ENCODE measurements at places on chromosomes 12 and 14.

- DNase-seq, result no peak
Measured at GRCh38 chr12:61397668-61398067, 862.5 kb upstream of the USP15 start.

DNA sequence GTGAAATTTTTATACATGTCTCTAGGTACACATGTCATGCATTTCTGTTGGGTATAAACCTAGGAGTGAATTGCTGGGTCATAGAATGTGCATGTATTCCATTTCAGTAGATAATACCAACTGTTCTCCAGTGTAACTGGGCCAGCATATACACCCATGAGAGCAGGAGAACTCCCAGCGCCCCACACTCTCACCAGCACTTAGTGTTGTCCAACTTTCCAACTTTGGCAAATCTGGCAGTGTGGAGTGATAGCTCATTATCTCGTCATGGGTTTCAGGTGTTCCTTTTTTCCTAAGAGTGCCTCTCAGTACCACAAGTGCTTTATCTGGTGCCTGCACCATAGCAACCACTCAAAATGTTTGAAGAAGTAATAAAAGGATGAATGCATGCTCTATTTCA is 40.1 kb downstream of the NGB start:
- DNase-seq, result no peak

DNA sequence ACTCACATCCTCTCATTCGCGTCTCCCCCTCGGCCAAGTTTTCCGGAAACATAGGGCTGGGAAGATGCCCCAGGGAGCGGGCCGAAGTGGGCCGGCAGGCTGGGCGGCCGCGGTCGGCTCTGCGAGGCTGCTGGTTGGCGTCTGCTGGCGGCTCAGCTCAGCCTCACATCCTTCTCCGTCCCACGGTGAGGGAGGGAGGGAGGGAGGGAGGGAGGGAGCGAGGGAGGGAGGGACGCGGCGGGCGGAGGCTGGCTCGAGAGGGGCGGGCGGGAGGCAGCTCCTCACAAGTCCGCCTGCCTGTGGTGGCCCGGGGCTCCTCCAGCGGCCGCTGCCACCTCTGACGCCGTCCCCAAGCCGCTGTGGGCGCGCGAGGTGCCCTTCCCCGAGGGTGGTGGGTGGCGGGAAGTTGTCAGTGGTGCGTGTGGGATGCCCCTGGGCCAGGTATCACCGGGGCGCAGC is 93.8 kb downstream of the RFLNA start:
- no peak for DNase-seq

GRCh38 chr14:29927376-29928116 is at the start of gene PRKD1:
Gene PRKD1 (minus strand): TSS chr14:29927847.
- DNase-seq, result peak; percentile 36

DNA sequence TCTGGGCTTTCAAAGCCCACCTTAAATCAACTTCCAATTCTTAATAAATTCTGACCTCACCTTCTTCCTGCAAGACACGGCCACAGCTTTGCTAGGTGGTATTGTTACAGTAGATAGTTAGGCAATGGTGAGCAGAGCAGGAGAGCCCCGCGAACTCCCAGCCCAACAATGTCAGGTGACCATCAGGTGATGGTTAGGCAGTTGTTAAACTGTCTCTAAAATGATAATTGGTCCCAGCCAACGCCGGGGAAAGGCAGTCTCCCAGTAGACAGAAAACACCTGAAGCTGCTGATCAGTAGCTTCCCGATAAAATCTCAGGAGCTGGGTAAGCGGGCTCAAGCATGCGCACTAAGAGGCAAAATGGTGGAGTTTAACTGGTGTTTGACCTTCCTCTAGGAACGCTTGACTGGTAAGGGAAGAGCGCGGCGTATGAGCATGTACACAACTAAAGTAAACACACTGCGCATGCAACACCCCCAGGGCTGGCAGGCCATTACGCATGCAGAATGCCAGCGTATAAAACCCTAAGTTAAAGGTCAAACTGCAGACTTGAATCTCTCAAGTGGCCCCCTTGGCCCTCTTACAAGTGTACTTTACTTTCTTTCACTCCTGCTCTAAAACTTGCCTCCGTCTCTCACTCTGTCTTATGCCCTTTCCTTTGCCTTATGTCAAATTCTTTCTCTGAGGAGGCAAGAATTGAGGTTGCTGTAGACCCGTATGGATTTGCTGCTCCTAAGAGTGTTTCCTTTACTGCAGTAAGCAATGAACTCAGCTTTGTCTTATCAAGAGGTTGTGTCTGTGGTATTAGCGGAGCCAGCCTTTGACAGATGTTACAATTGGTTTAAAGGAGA is 113.5 kb downstream of the C12orf75 start:
- DNase-seq, result no peak

GRCh38 chr14:54908190-54908589 is 5.6 kb upstream of the GCH1 start:
- no peak for DNase-seq

- no peak for DNase-seq
Measured at GRCh38 chr12:122394626-122395194, 27.8 kb downstream of the CLIP1 start.

DNA sequence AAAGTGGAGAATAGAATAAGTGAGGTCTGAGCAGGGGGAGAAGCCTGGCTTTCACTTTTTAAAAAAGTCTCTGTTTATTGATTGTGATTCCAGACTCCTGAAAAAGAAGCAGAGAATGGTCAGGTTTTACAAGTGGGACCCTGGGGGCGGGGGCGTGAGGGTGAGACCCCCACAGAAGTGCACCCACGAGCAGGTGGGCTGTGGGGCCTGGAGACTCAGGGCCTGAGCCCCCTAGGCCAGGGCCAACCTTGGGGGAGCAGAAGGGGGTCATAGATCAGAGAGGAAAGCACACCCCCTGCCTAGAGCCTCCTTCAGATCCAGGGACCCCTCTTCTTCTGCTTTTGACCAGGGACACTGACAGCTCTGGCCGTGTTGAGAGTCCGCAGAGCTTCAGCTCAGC is 180.3 kb downstream of the ADGRD1 start:
- DNase-seq, result no peak

GRCh38 chr12:89334548-89335169 is 17.6 kb downstream of the DUSP6 start:
- no peak for DNase-seq

DNA sequence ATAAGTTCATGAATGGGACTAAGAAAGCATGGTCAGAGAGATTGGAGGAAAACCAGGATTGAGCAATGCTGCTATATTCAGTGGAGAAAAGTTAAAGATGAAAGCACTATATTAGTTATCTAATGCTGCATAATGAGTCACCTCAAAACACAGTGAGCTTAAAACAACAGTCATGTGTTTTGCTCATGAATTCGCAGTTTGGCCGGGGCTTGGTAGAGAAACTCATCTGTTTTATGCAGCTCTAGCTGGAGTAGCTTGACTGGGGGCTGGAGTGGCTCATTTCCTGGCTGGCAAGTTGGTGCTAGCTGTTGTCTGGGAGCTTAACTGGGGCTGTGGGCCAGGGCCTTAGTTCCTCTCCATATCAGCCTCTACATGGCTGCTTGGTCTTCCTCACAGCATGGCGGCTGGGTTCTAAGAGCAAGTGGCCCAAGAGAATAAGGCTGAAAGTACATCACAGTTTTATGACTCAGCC is 90.1 kb downstream of the ADCK1 start:
- DNase-seq, result no peak

GRCh38 chr12:19539836-19540235 is 100.5 kb downstream of the AEBP2 start:
- no peak for DNase-seq

GRCh38 chr14:74973003-74973653 is 17.7 kb upstream of the PGF start:
- no peak for DNase-seq

GRCh38 chr14:99792210-99792535 is 1.0 kb upstream of the EML1 start:
- DNase-seq, result no peak

DNA sequence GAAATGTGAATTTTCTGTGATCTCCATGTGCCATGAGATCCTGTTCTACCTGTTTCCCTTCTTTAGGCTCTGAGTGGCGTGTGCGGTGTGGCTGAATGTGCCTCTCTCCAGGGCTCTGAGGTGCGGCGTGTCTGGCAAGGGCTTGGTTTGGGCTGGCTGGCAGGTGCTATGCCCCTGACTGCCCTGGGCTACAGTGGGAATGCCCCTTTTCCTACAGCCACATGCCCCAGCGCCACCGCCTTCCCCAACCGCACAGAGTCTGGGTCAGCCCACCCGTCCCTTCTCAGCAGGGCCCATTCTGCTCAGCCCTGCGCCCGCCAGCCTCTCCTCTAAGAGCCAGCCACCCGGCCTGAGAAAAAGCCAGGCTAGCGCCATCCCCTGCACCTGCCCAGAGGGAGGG is 24.7 kb downstream of the BTBD6 start:
- no peak for DNase-seq

DNA sequence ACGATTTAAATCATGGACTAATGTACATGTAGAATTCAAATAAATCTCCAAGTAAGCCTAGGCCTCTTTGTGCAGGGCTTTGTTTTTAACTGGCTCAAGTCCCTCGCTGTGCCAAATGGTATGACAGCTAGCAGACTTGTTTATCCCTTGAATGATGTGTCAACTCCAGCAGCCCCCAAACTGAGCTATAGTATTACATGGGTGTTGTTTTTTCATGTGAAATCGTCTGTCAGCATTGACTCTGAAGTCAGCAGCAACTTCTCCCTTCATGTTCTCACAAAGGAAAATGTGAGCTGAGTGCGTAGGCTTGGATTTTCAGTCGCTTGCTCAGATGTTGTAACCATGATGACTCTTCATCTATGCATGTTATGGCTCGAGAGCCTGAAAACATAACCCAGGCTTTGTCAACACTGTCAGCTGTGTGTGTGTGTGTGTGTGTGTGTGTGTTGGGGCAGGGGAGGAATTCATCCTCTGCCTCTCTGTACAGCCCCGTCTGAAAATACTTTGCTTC is 73.3 kb downstream of the PTHLH start:
- no peak for DNase-seq

- no peak for DNase-seq
Measured at GRCh38 chr12:4164188-4164558, 109.4 kb upstream of the CCND2 start.

- no peak for DNase-seq
Measured at GRCh38 chr12:79337662-79338290, 353.0 kb downstream of the PAWR start.

DNA sequence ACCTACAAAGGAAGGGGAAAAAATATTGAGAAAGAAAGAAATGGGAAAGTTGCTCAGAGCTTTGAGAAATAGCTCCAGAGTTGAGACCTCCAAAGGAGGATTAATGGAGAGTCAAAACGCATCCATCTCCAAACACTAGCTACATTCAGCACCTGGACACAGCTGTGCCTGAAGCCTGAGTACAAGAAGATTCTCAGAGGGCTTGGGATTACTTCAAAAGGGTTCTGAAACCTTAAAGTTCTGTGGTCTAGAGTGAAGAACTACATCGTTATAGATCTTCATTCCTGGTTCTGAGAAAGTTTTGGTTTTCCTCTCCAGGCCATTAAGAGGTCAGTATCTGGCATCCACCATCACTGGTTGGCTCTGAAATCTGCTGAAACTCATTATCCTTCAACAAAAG is 10.5 kb upstream of the TMED10 start:
- DNase-seq, result no peak

DNA sequence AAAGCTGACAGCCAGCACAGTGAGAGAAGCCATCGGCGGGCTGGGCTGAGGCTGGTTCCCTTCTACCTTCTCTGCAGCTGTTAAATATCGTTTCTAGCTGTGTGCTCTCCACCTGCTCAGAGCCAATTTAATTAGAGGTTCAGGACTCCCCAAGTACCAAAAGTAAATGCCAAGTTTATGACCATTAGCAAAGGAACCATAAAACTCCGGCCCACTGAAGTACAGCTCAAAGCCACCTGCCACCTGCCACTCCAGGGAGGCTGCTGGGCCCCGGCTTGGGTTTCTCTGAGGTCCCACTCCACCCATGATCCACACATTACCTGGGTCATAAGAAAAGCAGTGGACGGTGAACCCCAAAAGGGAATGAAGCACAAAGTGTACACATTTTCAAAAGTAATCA is 272.8 kb downstream of the KSR2 start:
- DNase-seq, result no peak

- DNase-seq, result no peak
Measured at GRCh38 chr12:26760657-26761293, 72.2 kb downstream of the ITPR2 start.

DNA sequence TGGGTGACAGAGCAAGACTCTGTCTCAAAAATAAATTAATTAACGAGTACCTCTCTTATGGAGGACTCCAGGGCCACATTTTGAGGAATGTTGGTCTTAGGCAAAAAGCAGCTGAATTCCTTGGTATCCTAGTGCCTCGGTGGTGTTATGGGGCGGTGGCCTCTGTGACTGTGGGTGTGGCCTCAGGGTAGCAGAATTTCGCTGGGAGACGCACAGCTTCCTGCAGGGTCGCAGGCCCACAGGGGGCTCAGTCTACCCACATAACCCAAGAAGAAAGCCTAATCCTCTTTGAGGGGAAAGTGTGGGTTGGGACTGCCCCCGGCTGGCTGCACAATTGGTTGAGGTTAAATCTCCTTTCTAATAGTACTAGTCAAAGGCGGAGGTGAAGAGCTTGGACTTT is 11.2 kb upstream of the SERPINA4 start:
- DNase-seq, result no peak

DNA sequence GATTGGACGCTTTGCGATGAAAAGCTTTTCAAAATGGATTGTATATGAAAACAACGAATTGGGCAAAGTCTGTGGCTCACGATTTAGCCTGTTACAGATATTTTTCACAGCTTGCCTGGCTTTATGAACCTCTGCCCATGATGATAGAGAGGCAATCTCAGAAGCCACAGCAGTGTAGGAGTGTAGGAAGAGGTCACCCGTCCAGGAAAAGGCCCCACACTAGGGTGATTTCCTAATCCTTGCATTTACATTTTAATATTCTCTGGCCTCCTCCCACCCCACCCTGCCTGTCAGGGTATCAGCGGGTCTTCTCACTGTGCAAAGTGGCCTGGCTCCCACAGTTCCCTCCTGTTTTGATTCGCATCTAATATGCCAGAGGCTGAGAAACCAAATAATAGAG is 81.8 kb upstream of the FOXN3 start:
- DNase-seq, result no peak

GRCh38 chr12:15772405-15773018 is 16.7 kb downstream of the EPS8 start:
- DNase-seq, result no peak

GRCh38 chr14:67515386-67516079 is 17.6 kb upstream of the PLEKHH1 start:
- DNase-seq, result no peak

- no peak for DNase-seq
Measured at GRCh38 chr12:53728206-53728605, 954 bp upstream of the CALCOCO1 start.
